ENCODE measurements at places on chromosomes 5 and 9.

DNA sequence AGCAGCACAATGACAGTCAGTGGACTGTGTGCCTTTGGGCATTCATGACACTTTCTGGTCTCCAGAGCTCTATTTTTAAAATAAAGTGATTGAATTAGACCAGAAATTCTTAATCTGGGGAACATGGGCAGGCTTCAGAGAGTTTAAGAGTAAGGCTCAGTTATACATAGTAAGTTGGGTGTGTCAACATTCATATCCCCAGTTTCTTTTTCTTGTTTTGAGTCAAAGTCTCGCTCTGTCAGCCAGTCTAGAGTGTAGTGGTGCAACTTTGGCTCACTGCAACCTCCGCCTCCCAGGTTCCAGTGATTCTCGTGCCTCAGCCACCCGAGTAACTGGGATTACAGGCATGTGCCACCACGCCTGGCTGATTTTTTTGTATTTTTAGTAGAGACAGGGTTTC, 13.7 kb upstream of the KIF4B start:
- no peak for DNase-seq

DNA sequence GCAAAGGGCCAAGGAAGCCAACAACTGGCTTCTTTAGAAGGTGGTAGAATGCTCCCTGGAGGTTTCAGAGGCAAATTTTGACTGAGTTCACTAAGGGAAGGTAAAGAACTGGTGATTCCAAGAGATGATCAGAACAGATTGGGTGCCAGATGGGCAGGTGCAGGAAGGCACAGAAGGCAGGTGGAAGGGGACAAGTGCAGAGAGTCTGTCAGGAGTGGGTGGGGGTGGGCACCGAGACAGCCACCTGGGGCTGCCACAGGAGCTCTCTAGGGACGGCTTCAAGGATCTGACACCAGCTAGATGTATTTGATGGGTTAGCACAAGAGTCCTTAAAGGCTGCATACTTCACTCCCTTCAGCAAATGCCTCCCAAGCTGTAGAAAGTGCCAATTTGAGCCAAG, 207.3 kb downstream of the PTTG1 start:
- DNase-seq = no peak

DNA sequence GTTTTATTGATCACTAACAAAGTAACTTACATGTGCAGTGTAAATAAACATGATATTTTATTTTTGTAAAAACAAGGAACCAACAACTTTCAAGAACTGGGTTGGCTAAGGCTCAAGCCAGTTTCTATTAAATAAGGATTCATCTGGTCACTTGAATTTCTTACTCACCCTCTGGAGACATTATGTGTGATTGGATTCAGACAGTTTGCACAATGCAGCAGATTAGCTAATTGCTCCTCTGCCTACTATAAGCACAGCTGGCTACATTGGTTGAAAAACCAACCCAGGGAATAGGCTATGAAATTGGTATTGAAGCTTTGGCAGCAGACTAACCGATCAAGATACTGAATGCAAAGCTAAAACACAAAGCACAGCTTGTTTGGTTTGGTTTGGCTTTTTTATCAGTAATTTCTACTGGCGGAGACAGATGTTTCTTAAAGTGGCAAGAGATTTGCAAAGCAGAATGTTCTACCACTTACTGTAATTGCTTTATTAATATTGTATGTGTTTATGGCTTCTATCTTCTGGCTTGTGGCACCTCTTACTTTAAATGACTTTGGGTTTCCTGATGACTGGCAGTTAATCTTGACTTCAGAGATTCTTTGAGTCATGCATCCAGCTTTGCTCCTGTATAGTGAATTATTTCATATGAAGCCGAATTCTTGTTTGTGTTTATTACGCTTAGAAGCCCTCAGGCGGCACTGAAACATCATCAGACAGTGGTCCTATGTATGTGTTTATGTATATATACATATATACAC, 231.5 kb downstream of the MPDZ start:
- no peak for DNase-seq

DNA sequence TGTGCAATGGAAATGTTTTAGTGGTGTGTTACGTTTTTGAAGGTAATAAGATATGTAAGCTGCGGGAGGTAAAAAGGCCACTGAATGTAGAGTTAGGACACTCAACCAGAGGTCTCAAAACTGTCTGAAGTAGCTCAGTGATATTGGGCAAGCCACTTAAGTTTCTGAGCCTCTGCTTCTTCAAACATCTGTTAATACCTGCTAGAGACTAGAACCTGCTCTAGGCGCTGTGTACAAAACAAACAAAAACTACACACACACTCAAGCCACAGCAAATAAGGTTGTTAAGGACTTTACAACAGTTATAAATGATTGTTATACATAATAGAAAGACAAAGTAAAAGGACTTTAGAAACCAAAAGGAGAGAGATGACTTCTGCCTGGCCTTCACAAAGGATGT, 24.6 kb upstream of the FAM240B start:
- no peak for DNase-seq

DNA sequence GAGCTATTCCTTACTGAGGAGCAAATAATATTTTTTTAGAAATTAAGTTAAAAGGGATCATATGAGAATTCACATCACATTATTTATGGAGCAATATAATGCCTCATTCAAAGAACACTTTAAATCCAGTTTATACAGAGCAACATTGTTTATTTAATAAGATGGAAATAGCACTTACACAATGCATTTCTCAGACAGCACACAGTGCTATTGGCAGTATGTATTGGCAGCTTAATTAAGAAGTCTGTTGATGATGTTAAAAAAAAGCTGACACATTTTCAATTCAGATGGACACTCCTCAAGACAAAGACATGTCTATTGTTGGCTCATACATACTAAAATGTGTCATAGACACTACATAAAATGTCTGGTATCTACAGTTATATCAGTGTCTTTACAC, 171.3 kb downstream of the NR2F1-AS1 start:
- no peak for DNase-seq

DNA sequence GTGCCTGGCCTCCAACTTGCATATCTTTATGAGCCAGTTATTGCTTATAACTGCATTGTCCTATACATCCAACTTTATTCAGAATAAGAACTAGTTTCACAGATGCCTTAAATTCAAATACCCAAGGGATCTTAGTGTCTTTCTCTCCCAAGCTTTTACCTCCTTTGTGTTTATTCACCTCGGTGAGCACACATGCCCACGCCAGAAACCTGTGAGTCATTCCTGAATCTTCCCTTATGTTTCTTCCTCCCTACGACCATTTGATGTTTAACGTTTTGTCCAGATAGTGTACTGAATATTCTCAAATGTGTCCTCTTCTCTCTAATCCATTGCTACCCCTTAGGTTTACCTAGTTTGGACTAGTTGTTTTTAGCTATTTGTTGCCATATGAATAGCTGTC, 55.5 kb upstream of the MEGF10 start:
- no peak for DNase-seq

GRCh38 chr9:3032898-3033297, 189.0 kb upstream of the PUM3 start:
- DNase-seq = no peak

DNA sequence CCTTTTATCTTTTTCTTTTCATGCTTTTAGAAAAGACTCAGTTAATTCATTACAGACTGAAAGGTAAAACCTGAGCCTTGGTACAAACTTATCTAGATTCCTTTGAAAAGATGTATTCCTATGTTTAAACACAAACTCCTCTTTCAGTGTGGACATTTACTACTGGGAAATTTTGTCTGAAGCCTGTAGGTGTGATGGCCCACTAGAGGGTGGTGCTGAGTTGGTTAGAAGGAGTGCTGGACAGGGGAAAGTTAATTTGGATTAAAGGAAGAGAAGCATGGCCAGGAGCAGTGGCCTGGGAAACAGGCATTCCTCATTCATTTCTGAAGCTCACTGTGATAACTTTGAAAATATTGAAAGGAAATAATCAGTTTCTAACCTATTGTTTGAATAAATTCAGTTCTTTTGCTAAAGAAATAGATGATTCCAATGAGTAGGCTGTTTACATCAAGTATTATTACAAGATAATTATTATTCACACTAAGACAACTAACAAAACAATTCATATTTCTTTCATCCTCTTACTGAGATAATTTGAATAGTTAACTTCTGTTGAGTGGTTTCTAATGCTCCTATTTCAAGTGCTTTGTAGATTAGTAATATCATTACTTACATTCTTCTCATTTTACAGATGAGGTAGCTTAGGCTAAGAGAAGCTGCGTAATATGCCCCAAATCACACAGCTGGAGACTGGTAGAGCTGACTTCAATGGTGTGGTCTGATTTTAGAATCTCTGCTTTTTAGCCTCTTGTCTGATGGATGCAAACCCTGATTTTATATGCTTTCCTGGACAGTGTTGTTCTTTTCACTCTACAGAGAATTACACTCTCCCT, 150.9 kb downstream of the ADGRV1 start:
- no peak for DNase-seq

GRCh38 chr5:111997711-111998110, 240.7 kb upstream of the NREP start:
- peak; percentile 74 for DNase-seq

- no peak for DNase-seq
Measured at GRCh38 chr5:124365361-124365801, 381.1 kb downstream of the ZNF608 start.

DNA sequence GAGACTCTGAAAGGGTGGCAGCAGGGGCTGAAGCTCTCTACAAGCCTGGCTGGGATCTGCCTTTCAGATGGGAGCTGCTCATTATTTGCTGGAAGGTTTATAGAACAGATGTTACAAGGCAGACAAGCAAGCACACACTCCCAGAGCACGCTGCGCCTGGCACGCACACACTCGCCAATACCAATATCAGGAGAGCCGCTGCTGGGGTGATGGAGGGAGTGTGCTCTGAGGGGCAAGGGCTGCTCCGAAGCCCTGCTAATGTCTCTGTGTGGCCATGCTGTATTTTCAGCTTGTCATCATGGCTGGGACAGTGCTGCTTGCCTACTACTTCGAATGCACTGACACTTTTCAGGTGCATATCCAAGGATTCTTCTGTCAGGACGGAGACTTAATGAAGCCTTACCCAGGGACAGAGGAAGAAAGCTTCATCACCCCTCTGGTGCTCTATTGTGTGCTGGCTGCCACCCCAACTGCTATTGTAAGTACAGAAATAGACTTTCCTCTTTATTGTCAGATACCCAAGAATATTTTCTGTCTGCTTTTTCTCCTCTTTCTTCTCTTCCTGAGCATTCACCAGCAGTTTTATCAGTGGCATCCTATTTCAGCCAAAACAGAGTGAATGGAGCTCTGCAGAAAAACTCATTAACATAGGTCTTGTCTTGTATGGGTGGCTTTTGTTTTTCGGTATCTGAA, 115.1 kb downstream of the BAAT start:
- no peak for DNase-seq
